T-cell (primary cell): ENCODE measurements at places on chromosomes 2 and 18. TPM values are rescaled to one million over a fixed set of nuclear protein-coding genes. Genes with fewer than 3 reads are reported as not detected.

DNA sequence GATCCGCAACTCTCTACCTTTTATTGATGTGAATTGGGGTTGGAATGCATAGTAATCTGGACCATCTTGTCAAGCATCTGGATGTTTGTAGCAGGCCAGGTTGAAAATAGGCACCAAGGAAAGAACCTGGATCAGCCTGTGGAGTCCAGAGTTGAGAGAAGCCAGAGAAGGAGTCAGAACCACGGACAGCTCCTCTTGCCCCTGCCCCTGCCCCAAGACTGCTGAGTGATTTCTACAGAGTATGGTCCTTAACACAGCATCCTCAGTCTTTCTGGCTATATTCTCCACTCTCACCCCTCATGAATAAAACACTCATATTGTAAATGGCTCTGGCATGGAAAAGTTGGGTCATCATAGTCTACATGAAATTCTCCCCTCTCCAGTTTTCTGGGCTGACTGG, 154.6 kb downstream of the LOXHD1 start:
- no peaks in the 10 kb centered on the region for H3K4me1 ChIP-seq
- no peak for DNase-seq
- peaks cover 7% of the 10 kb centered on the region for H3K27me3 ChIP-seq
- H3K36me3 ChIP-seq: no peaks in the 10 kb centered on the region

GRCh38 chr2:102783506-102784183, 21.8 kb downstream of the TMEM182 start:
- H3K27ac ChIP-seq: no peak overlapping the region
- H3K4me1 ChIP-seq: no peaks in the 10 kb centered on the region
- H3K4me3 ChIP-seq: no peak overlapping the region
- no peaks in the 10 kb centered on the region for H3K36me3 ChIP-seq
- DNase-seq: no peak

DNA sequence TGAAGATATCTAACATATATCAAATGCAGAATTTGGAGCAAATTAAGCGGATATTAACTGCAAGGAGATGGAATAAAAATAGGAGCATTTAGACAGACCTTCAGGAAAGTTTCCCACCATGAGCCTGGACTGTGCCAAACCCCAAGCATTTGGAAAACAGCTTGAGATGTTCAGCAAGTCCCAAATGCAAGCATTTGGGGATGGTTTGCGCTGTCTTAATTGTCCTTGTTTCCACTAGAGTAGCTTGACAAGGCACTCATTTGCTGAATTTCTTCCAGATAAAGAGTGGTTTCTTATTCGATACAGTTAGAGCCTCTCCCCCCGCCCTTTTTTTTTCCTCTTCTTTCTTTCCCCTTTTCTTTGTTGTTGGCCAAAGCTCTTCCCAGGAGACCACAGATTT, 77.1 kb upstream of the CDC42EP3 start:
- no peak overlapping the region for H3K4me3 ChIP-seq
- no peaks in the 10 kb centered on the region for H3K27me3 ChIP-seq
- no peak for DNase-seq
- no peak overlapping the region for H3K27ac ChIP-seq
- H3K36me3 ChIP-seq: no peaks in the 10 kb centered on the region
- H3K4me1 ChIP-seq: no peaks in the 10 kb centered on the region

DNA sequence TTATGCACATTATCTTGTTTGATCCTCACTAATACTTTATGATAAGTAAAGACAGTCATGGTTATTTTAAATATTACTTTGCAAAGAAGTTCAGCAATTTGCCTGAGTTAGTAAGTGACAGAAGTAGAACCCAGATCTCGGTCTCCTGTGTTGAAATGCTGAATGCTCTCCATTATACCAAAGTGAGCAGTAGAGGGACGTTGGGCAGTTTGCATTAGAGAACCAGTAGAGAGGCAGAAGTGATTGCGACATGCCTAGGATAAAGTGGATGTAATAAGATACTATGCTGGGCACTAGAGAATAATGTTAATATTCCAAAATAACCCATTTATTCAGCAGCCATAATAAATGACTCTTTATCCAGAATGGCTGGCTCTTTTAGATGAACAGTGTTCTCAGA, 201.0 kb downstream of the PMAIP1 start:
- no peak for DNase-seq
- no peaks in the 10 kb centered on the region for H3K27me3 ChIP-seq
- H3K4me3 ChIP-seq: no peak overlapping the region

- DNase-seq: no peak
- no peak overlapping the region for H3K27ac ChIP-seq
- no peaks in the 10 kb centered on the region for H3K27me3 ChIP-seq
- H3K36me3 ChIP-seq: no peaks in the 10 kb centered on the region
These were observed 295.2 kb upstream of the KCNJ3 start for GRCh38 chr2:154403242-154403790.

DNA sequence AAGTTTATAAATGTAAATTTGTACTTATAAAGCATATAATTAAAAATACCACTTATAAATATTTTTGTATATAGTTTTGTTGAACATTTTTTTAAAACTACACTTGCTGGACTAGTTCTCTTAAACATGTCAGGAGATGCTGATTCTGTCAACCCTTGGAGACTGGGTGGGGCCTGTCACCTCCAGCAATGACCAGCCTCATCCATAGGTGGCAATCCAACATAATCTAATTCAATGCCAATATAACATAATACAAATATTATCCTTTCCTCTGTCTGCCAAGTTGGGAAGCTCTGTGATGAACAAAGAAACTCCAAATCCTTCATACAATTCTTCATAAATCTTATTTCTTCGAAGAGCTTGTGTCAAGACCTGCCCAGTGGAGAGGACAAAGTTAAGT, 140.4 kb downstream of the RBMS1 start:
- peaks cover 2% of the 10 kb centered on the region for H3K36me3 ChIP-seq
- no peak overlapping the region for H3K27ac ChIP-seq
- H3K4me3 ChIP-seq: no peak overlapping the region
- DNase-seq: no peak

DNA sequence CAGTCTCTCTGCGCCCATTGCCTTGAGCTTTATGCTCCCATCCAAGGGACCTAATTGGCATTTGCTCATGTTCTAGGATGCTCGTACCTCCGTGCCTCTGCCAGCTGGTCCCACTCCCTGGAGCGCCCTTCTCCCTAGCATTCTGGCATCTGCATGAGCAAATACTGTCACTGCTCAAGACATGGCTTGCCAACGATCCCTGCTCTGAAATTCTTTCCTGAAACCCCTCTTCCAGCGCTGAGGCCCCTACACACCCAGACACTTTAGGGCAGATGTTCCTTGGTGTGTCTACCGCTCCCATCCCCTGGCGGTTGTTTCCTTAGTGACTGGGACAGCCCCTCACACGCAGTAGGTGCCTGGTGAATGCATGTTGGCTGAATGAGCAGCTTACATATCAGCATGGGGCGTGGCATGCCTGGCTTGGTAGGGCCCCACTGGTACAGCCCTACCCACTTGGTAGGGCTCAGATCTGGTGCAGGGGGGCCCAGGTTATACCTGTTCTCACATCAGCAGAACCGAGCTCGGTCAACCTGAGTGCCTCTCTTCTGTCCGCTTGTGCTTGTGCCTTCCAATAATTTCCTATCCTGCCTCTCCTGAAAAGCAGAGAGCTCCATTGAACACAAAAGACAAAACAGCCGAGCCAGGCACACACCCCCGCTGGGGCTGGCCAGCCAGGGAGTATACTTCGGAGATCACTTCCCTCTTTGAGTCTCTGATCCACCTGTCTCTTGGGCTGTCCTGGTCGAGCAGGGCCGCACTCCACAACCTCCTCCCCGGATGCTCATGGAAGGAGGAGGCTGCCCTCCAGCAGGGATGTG, 59.2 kb downstream of the INHBB start:
- no peaks in the 10 kb centered on the region for H3K36me3 ChIP-seq
- H3K27ac ChIP-seq: no peak overlapping the region
- H3K4me1 ChIP-seq: no peaks in the 10 kb centered on the region
- DNase-seq: no peak

GRCh38 chr2:184765112-184765895, 167.0 kb downstream of the ZNF804A start:
- no peaks in the 10 kb centered on the region for H3K4me1 ChIP-seq
- H3K27me3 ChIP-seq: no peaks in the 10 kb centered on the region
- no peak overlapping the region for H3K27ac ChIP-seq
- H3K4me3 ChIP-seq: no peak overlapping the region
- no peaks in the 10 kb centered on the region for H3K36me3 ChIP-seq

DNA sequence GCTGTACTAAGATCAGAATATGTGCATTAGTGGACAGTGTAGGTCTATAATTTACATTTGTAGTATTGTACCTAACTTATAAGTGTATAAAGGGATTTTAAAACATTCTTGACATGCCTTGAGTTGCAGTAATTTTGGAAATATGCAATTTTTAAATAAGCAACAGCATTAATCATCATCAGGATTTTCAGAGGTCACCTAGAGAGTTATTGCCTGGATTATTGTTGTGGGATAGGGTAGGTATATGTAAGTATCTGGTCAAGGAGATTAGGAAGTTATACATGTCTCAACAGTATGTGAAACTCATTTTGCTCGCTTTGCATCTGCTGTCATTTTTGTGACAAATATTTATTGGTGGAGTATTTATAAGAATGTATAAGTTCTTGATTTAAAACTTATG, 184.2 kb downstream of the WDR7 start:
- no peaks in the 10 kb centered on the region for H3K27me3 ChIP-seq
- H3K4me1 ChIP-seq: no peaks in the 10 kb centered on the region
- no peak overlapping the region for H3K4me3 ChIP-seq
- H3K27ac ChIP-seq: no peak overlapping the region
- peaks cover 8% of the 10 kb centered on the region for H3K36me3 ChIP-seq
- no peak for DNase-seq

DNA sequence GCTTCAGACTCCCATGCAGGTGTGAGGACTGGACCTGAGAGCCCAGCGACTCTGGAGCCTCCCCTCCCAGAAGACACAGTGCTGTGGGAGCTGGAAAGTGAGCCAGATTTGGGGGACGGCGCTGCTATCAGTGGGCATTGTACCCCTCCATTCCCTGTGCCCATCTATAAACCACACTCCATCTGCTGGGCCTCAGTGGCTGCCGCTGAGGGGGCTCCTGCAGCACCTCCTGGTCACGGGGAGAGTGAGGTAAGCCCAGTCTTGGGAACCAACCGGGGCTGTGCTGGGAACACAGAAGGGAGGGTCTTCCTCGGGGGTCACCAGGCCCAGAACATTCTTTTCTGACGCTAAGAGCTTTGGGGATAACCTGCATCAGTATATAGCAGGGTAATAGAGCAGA, 9.5 kb downstream of the PSD4 start:
- H3K4me3 ChIP-seq: no peak overlapping the region
- H3K36me3 ChIP-seq: peaks cover 20% of the 10 kb centered on the region
- H3K27me3 ChIP-seq: no peaks in the 10 kb centered on the region
- peaks cover 92% of the 10 kb centered on the region for H3K4me1 ChIP-seq

DNA sequence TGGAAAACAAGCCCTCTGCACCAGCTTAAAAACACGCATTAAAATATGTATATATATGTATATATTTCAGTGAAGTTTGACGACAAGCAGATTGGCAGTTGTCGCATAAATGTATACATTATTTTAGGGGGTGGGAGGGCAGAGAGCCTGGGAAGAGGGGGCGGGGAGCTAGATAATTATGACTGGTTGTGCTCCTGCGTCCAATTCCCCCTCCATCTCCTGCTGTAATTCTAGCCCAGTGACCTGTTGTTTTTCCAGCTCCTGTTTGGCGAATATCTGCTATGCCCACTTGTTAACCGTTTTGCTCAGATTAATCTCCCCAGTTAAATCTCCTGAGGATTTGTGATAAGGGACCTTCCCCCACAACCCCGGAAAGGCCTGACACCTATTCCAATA, 656 bp downstream of the UNC80 start:
- no peak overlapping the region for H3K27ac ChIP-seq
- no peaks in the 10 kb centered on the region for H3K4me1 ChIP-seq
- peaks cover 12% of the 10 kb centered on the region for H3K27me3 ChIP-seq
- no peak overlapping the region for H3K4me3 ChIP-seq

DNA sequence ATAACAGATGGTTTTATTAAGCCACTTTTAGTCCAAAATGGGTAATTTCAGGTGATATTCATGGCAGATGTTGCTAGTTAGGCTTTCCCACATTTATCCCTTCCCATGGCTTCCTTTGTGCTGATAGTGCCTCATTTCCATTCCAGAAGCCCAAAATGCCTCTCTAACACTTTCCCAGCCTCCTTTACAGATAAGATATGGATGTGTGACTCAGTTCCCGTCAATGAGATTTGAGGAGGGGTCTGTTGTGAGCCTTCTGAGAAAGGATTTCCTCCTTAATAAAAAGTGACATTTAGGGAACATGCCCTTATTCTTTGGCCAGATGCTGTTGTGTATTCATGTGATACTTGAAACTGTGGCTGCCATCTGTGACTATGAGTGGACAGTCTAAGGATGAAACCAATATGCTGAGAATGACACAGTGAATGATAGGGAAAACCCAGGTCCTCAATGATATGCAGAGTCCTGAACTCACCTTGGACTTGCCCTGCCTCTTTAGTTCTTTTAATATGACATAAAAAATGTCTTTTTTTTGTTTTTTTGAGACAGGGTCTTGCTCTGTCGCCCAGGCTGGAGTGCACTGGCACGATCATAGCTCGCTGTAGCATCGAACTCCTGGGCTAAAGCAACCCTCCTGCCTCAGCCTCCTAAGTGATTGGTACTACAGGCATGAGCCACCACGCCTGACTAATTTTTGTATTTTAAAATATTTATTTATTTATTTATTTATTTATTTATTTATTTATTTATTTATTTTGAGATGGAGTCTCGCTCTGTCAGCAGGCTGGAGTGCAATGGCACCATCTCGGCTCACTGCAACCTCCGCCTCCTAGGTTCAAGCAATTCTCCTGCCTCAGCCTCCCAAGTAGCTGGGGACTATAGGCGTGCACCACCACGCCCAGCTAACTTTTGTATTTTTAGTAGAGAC, 5.8 kb upstream of the ACSL3 start:
- H3K4me1 ChIP-seq: no peaks in the 10 kb centered on the region
- H3K4me3 ChIP-seq: no peak overlapping the region
- no peaks in the 10 kb centered on the region for H3K27me3 ChIP-seq
- no peaks in the 10 kb centered on the region for H3K36me3 ChIP-seq
- no peak for DNase-seq
- H3K27ac ChIP-seq: no peak overlapping the region

DNA sequence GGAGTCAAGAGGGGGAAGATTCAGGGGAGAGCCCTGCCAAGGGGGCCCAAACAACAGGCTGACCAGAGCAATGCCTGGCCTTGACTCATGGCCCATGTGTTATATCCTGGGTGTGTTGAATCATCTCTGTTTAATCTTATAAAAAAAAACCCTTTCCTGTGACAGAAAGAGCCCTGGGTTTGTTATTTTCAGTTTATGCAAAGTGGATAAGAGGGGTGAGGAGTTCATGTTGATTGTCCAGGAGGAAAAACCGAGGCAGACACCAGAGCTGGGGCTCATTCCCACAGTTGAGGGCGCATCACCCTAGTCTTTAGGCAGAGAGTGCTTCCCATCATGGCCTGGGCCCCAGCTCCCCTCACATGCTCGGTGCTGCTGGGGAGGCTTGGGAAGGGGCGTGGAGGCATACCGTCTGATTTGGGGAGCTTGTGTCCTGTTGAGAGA, 30.9 kb upstream of the IL37 start:
- no peak for DNase-seq
- H3K27me3 ChIP-seq: no peaks in the 10 kb centered on the region
- no peak overlapping the region for H3K27ac ChIP-seq
- H3K4me1 ChIP-seq: no peaks in the 10 kb centered on the region

Gene HOXD3
- not detected for total RNA-seq

Gene DOK1
- total RNA-seq: 33.0 TPM

Gene GALR1
- not detected for total RNA-seq

Gene ACTG2
- total RNA-seq: not detected

Gene NMUR1
- 3.0 TPM for total RNA-seq
